ENCODE measurements at places on chromosomes 1 and 21. TPM values are rescaled to one million over a fixed set of nuclear protein-coding genes. Genes with fewer than 3 reads are reported as not detected.

S100A7A gene
- not detected for total RNA-seq

ADAM30 gene
- total RNA-seq, result not detected

C1orf87 gene
- not detected for total RNA-seq

NBPF6 gene
- not detected for total RNA-seq

ADAMTS5 gene
- 34.4 TPM for total RNA-seq

DNA sequence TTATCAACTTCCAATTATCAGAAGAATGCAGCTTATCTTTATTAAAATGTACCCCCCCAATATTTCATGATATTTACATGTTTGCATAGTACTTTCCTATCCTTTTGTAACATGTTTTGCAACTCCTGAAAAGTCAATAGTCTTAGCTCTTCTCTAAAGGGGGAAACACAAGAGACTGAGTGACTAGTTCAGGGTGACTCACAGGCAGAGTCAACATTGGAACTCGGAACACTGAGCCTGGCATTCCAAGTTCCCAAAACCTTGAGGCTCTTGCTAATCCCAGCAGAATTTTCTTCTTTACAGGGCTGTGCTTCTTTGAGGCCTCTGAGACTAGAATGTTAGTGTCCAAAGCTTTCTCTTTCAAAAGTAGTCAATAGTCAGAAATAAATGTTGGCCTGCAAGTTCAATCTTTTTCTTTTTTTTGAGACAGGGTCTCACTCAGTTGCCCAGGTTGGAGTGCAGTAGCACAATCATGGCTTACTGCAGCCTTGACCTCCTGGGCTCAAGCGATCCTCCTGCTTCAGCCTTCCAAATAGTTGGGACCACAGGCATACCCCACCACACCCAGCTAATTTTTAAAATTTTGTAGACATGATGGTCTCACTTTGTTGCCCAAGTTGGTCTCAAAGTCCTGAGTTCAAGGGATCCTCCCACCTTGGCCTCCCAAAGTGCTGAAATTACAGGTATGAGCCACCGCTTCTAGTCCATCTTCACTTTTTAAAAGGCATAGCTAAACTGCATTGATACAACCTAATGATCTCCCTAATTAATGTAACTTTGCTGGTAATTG lies 37.5 kb downstream of the ZNF281 start:
- H3K36me3 ChIP-seq, result no peaks in the 10 kb centered on the region
- no peak for DNase-seq

- no peaks in the 10 kb centered on the region for H3K36me3 ChIP-seq
- no peaks in the 10 kb centered on the region for H3K4me1 ChIP-seq
- H3K27ac ChIP-seq, result no peak overlapping the region
- H3K27me3 ChIP-seq, result no peaks in the 10 kb centered on the region
- DNase-seq, result no peak
Measured at GRCh38 chr1:114594046-114594445, 12.6 kb upstream of the BCAS2 start.

DNA sequence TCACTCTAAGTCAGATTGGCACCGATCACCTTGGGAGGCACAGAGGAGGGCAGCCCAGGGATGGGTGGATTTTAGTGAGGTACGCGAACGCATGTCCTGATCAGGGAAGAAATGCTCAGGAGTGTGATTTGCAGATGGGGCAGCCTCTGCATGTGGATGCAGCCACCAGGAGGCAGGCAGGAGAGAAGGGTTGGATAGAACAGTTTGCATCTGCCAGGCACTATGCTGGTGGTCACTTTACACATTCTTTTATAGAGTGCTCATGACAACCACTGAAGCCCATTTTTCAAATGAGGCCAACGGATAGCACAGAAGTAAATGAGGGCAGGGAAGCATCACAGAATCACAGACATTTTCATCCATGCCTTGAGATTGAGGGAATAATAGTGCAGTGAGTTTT lies 5.7 kb downstream of the LAMB3 start:
- H3K27ac ChIP-seq, result peak overlapping the region; percentile 34
- no peaks in the 10 kb centered on the region for H3K36me3 ChIP-seq
- peak overlapping the region; percentile 6 for H3K4me3 ChIP-seq
- peaks cover 9% of the 10 kb centered on the region for H3K4me1 ChIP-seq

DNA sequence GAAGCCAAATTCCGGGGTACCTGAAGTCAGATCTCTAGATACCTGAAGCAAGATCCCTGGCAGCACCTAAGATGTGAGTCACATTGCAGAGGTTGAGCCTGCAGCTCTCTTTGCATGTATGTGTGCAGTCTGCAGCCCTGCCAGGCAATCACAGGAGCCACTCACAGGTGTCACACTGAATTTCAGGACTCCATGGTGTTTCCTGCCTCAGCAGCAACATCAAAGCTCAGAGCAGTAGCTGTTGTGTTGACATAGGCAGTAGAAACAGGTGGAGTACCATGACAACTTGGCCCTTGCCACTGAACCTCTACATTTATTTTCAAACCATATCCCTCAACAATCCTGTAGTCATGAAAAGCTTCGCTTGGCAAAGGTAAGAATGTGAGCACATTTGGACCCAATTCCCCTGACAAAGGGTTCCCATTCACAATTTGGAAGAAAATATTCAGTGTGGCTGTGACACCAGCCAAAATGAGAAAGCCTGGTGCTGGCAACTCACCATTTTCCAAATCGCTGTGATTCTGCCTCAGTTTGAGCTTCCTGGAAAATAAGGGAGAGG lies 419.8 kb upstream of the NFIA start:
- no peak overlapping the region for H3K27ac ChIP-seq
- H3K36me3 ChIP-seq, result no peaks in the 10 kb centered on the region
- no peak for DNase-seq
- no peaks in the 10 kb centered on the region for H3K27me3 ChIP-seq

- no peaks in the 10 kb centered on the region for H3K36me3 ChIP-seq
- no peaks in the 10 kb centered on the region for H3K27me3 ChIP-seq
- no peak for DNase-seq
- H3K4me1 ChIP-seq, result no peaks in the 10 kb centered on the region
- H3K27ac ChIP-seq, result no peak overlapping the region
Measured at GRCh38 chr1:195715652-195716051, 892.6 kb downstream of the KCNT2 start.

DNA sequence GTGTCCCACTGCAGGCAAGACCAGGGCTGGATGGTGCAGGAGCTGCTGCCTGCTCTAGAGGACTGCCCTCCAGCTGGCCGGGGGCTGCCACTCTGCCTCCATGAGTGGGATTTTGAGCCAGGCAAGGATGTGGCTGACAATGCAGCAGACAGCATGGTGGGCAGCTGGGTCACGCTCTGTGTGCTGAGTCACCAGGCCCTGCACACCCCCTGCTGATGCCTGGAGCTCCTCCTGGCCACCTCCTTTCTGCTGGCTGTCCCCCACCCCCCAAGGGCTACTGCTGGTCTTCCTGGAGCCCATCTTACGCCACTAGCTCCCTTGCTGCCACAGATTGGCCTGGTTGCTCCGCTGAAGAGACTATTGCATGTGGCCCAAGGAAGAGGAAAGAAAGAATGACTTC lies 3.9 kb upstream of the ZSCAN20 start:
- H3K4me1 ChIP-seq, result peaks cover 3% of the 10 kb centered on the region
- DNase-seq, result no peak
- H3K4me3 ChIP-seq, result no peak overlapping the region
- H3K27ac ChIP-seq, result no peak overlapping the region
- H3K36me3 ChIP-seq, result no peaks in the 10 kb centered on the region

- no peak overlapping the region for H3K4me3 ChIP-seq
- H3K4me1 ChIP-seq, result no peaks in the 10 kb centered on the region
- H3K36me3 ChIP-seq, result no peaks in the 10 kb centered on the region
- H3K27ac ChIP-seq, result no peak overlapping the region
- DNase-seq, result no peak
Measured at GRCh38 chr1:39947260-39947659, 7.7 kb upstream of the MFSD2A start.

DNA sequence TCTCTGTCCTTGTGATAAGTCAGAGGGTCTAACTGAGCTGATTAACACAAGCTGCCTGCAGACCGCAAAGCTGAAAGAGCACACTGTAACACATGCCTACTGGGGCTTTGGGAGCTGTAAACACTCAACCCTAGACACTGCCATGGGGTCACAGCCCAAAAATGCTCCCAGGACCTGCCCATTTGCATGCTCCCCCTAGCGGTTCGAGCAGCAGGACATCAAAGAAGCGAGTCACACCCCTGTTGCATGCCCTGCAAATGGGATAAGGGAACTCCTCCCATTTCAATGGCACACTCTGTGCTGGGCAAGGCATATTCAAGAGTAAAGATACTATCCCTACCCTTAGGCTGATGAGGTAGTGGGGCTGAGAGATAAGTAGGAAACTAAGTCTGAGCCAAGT lies 22.8 kb downstream of the LCE3E start:
- H3K36me3 ChIP-seq, result no peaks in the 10 kb centered on the region
- no peaks in the 10 kb centered on the region for H3K4me1 ChIP-seq
- DNase-seq, result no peak
- H3K4me3 ChIP-seq, result no peak overlapping the region

DNA sequence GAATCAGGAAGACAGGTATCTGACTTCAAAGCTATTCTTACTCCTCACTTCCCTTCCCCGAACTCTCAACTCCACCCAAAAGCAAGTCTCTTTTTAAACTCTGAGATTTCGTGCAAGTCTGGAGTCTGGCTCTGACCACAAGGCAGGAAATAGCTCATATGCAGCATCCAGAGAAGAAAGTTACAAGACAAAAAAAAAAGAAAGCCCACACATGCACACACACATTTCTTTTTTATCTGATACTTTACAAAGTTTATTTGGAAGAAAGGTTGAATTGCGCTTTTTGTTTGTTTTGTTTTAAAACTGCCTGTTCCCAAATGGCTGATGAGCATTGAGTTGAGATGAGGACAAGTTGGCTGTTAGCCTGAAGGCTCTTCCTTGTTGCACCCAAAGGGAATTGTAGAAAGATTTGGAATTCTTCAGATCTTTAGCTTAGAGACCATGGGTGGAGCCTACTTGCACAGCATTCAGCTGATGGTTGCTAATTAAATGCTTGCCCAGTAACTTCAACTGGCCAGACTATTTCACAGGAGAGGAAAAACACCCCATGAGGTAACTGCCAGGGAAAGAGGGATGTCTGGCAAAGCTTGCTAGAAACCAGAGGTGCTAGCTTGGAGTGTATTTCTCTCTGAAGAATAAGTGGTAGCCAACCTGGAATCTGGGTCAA lies 490.3 kb downstream of the TTLL7 start:
- no peaks in the 10 kb centered on the region for H3K4me1 ChIP-seq
- H3K36me3 ChIP-seq, result no peaks in the 10 kb centered on the region
- H3K4me3 ChIP-seq, result no peak overlapping the region
- DNase-seq, result no peak

DNA sequence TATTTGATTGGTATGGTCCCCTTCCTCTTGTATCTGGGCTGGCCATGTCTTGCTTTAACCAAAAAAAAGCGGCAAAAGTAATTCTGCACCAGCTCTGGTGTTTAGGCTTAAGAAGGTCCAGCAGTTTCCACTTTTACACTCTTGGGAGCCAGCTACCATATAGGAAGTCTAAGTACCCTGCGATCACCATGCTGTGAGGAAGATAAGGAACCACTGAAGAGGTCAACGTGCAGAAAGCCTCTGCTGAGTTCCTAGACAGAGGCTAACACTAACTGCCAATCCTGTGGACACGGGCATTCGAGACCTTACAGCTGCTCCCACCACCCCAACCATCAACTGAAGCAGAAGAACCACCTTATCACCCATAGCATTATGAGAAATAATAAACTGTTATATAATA lies 331.4 kb downstream of the VAV3 start:
- H3K4me1 ChIP-seq, result no peaks in the 10 kb centered on the region
- no peak overlapping the region for H3K27ac ChIP-seq
- DNase-seq, result no peak
- H3K4me3 ChIP-seq, result no peak overlapping the region
- H3K36me3 ChIP-seq, result no peaks in the 10 kb centered on the region

DNA sequence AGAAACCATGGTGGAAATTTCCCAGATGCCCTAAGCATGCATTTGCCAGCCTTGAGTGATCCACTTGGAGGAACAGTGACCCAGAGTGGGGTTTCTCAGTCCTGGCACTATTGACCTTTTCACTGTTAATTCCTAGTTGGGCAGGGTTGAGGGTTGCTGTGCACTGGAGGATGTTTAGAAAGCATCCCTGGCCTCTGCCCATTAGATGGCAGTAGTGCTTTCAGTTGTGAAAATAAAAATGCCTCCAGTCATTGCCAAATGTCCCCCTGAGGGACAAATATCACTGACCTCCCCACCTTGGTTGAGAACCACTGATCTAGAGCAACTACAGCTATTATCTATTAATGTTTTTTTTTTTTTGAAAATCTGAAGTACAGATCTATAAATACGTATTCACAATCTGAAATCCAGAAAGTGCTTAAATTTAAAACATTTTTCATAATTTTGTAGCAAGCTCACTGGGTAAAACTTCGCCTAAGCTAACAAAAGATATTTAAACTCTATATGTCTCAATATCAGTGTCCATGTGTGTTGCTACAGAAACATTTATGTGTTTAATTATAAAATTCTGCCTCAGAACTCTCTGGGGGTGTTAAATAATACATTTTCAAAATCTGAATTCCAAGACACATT lies 27.3 kb downstream of the F3 start:
- no peak overlapping the region for H3K27ac ChIP-seq
- H3K36me3 ChIP-seq, result no peaks in the 10 kb centered on the region
- no peaks in the 10 kb centered on the region for H3K4me1 ChIP-seq
- H3K4me3 ChIP-seq, result no peak overlapping the region

- no peaks in the 10 kb centered on the region for H3K27me3 ChIP-seq
- no peak overlapping the region for H3K4me3 ChIP-seq
- no peak overlapping the region for H3K27ac ChIP-seq
- no peaks in the 10 kb centered on the region for H3K36me3 ChIP-seq
Measured at GRCh38 chr1:83103341-83103740, 895.6 kb downstream of the TTLL7 start.

GRCh38 chr1:41045740-41046139 lies 24.2 kb upstream of the SLFNL1 start:
- H3K4me3 ChIP-seq, result no peak overlapping the region
- DNase-seq, result peak; percentile 71
- H3K27me3 ChIP-seq, result no peaks in the 10 kb centered on the region
- peak overlapping the region; percentile 95 for H3K27ac ChIP-seq
- H3K36me3 ChIP-seq, result no peaks in the 10 kb centered on the region

GRCh38 chr21:16285605-16286126 lies 555.9 kb downstream of the USP25 start:
- H3K4me1 ChIP-seq, result no peaks in the 10 kb centered on the region
- no peaks in the 10 kb centered on the region for H3K36me3 ChIP-seq
- no peak for DNase-seq
- H3K27me3 ChIP-seq, result no peaks in the 10 kb centered on the region

DNA sequence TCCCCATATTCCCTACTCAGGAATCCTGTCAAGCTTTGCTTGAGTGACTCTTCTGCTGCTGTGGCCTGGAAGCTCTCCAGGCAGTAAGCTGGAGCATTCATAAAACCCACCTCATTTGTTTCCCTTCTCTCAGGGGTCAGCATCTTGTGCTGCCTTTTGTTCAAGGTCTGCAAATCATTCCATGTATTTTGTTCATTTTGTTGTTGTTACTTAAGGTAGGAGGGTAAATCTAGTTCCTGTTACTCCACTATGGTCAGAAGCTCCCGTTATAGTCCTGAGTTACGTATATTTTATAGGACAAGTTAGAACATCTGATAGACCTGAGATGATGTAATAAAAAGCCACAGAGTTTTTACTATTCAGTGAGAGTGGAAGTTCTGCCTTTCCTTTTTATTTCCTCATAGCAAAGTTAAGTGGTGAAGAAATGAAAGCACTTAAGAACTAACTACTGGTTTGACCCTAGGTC lies 9.9 kb downstream of the SYNJ1 start:
- no peak overlapping the region for H3K27ac ChIP-seq
- no peaks in the 10 kb centered on the region for H3K27me3 ChIP-seq
- H3K4me3 ChIP-seq, result no peak overlapping the region
- no peaks in the 10 kb centered on the region for H3K36me3 ChIP-seq

All from breast epithelium (tissue), 4 donors.